ENCODE measurements at places on chromosomes 16 and 17.
A peak's percentile ranks its signal among the peaks of the same experiment; 100 is the strongest.

DNA sequence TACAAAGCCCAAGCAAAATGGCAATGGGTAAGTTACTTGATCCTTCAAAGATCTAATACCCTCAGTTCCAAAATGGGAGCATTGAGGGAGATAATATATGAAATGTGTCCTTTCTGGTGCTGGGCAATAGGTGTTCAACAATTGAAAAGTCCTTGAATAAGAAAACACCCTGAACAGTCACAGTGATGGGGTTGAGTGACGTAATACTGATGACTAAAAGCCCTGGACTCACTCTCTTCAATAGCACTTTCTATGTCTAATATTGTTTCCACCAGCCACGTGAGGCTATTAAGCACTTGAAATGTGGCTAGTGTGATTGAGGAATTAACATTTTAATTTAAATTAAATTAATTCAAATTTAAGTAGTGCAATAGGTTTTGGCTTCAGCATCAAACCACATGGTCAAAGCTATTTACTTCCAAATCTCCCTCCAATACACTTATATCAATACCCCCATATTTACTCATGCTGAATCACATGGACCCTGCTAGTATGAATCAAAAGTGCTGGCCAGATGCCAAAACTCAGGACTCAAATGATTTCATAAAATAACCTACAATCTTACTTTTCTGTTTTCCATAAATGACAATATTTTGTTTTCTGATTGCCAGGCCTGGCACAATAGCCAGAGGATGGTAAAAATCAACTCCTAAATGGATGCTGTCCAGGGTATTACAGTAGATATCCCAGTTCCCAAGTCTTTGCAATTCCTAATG, 516.2 kb downstream of the HAPSTR1 start:
- DNase-seq = no peak

- no peak for DNase-seq
Observed at GRCh38 chr16:89588413-89589109, 13.0 kb downstream of the CPNE7 start.

DNA sequence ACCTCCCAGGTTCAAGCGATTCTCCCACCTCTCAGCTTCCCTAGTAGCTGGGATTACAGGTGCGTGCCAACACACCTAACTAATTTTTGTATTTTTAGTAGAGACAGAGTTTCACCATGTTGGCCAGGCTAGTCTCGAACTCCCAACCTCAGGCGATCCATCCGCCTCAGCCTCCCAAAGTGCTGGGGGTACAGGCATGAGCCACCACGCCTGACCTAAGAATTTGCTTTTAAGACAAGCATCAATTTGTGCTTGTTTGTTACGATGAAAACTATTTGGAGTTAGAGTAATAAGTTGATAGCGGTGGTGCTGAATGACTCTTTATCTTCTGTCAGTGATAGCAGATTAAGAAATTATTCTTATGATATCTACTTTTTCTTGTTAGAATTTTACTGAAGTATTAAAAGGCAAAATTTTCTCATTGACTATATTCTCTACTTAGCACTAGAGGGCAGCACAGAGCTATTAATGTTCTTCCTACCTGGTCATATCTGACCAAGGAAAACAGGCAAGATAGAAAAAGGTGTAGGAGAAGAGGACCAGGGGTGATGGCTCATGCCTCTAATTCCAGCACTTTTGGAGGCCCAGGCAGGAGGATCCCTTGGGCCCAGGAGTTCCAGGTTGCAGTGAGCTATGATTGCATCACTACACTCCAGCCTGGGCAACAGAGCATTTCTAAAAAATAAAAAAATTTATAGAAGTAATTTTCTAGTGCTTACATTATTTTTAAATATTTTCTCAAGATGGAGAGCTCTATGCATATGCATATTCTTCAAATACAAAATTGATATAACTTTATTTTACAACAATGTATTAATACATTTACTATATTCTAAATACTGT, 24.5 kb downstream of the STXBP4 start:
- peak; percentile 28 for DNase-seq

- DNase-seq = no peak
Observed at GRCh38 chr17:30207655-30208054, 27.8 kb downstream of the SLC6A4 start.

- DNase-seq = no peak
Observed at GRCh38 chr16:79887541-79888540, 287.3 kb upstream of the MAF start.

DNA sequence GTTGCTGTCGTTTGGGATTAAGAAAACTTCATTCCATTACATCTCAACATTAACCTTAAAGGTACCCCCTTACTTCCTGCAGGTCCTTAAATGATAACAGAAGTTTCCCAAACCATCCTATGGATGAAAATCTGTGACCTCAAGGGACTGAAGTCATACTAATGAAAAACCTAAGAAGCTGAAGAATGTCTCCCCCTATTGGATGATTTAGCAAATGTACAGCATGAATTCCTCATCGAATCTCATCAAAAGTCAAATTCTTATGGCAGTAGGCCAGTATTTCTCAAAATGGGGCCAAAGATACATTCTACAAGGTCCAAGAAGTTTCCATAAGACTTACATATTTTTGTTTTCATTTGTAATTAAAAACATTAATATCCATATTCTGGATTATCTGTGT, 13.5 kb downstream of the SCO1 start:
- DNase-seq = peak; percentile 8

GRCh38 chr17:74116087-74116717, 87.3 kb upstream of the RPL38 start:
- DNase-seq = no peak

DNA sequence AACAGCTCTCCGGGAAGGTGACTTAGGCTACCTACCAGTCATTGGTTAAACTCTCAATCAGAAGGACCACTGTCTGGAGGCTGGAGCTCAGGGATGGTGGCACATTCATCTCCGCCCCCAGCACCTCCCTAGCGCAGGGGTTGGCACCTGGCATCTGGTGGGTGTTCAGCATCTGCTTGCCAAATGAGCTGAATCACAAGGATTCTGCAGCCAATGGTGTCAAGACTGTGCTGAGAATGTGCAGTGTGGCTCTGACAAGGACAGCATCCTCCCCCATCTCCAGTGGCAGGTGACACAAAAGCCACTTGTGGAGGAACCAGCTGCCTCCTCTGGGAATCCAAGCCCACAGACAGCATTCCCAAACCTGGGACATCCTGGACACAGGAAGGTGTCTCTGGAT, 35.2 kb downstream of the PLXDC1 start:
- DNase-seq = no peak

DNA sequence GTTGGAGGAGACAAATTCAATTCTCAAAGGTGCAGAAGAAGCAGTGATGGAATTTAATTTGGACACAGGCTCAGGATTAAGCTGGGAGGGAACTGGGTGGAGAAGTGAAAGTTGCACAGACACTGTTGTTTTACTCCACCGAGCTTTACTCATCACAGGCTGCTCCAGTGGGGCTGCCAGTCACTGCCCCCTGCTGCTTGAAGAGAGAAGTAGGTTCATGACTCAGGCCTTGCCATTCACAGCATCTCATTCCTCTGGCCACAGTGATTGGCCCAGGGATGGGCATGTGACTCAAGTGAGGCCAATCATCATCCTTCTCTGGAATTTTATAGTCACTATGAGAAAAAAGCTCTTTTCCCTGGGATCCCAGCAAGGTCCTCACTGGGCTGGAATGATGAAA, 11.8 kb downstream of the GNAO1 start:
- DNase-seq = peak; percentile 79

DNA sequence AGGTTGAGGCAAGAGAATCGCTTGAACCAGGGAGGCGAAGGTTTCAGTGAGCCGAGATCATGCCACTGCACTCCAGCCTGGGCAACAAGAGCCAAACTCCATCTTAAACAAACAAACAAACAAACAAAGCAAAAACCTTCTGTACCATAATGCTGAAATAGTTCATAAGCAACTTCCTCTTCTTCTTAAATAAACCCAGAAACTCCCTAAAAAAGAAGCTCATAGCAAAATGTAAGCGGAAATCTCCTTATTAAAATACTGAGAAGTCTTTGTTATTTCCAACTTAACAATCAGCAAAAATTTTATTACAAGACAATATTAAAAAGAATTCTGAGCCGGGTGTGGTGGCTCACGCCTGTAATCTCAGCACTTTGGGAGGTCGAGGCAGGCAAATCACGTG, 82.8 kb downstream of the FBXL20 start:
- no peak for DNase-seq

All from inflammatory macrophage (primary cell).